ENCODE measurements at places on chromosomes 6 and 20.

DNA sequence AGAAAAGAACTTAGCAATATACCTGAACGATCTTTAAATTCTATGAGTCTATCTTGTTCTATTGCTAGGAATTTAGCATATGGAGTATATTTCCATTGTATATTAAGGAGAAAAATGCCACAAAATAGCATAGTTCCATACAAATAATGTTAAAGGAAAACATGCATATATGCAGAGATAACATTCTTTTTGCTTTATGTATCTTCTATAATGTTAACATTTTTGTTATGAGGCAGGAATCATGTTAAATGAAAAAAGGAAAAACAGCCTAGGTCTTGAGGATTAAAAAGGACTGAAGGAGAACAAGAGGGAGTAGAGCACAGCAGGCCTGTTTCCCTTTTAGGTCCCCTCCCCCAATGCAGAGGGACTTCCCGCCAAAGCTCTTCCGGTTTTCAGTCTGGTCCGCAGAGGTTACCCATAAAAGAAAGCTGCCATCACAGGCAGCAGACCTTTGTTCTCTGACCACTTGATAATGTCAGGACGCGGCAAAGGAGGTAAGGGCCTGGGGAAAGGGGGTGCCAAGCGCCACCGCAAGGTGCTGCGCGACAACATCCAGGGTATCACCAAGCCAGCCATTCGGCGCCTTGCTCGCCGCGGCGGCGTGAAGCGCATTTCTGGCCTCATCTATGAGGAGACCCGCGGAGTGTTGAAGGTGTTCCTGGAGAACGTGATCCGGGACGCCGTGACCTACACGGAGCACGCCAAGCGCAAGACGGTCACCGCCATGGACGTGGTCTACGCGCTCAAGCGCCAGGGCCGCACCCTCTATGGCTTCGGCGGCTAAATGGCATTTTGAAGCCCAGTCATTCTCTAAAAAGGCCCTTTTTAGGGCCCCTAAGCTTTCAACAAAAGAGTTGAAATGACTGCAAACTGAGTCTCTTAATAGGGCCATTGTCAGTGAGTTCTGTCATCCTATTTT is 108.4 kb upstream of the PRSS16 start:
- DNase-seq, result peak; percentile 85

DNA sequence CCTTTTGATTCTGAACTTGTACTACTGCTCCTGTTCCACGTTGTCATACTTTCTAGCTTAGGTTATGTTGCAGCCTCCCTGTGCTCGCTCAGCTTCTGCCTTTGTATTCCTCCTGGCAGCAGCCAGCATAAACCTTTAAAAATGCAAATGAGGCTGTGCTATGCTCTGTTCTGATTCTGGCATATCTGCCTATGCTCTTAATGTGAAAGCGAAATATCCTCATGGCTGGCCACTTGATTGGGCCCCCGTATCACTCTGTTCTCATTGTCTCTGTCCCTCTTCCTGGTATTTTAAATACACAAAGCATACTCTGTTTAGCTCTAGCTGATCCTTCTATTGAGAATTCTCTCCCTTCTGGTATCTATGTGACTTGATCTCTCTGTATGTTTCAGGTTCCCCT is 139.0 kb downstream of the JARID2 start:
- no peak for DNase-seq

- no peak for DNase-seq
Measured at GRCh38 chr20:50043573-50044352, 61.0 kb downstream of the SNAI1 start.

DNA sequence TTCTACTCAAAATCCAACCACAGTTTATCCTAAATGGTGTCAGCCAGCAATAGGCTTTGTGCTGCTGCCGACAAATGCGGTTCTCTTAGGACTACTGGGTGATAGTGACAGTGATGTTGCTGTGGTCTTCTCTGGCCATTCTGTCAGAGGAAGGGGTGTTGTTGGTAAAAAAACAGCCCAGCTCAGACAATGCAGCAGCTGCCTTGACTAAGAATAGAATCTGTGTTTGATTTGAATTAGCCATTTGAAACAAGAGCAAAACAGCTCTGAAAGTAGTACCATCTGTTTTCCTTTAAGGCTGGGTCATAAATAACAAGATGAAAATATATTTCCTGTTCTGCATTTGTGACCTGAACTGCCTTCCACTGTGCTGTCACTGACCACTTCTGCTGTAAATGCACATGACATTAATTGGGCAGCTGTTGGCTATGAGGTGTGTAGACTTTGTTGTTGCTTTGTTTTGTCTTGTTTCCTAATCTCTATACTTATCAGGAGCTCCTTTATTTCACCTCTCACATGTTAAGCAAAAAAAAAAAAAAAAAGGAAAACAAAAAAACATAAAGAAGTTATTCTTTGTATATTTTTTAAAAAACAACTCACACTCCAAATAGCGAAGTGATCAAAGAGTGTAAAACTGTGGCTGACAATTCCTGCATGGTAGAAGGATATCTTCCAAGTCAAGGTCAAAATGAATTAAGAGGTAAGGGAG is 497.8 kb upstream of the ARID1B start:
- peak; percentile 7 for DNase-seq

DNA sequence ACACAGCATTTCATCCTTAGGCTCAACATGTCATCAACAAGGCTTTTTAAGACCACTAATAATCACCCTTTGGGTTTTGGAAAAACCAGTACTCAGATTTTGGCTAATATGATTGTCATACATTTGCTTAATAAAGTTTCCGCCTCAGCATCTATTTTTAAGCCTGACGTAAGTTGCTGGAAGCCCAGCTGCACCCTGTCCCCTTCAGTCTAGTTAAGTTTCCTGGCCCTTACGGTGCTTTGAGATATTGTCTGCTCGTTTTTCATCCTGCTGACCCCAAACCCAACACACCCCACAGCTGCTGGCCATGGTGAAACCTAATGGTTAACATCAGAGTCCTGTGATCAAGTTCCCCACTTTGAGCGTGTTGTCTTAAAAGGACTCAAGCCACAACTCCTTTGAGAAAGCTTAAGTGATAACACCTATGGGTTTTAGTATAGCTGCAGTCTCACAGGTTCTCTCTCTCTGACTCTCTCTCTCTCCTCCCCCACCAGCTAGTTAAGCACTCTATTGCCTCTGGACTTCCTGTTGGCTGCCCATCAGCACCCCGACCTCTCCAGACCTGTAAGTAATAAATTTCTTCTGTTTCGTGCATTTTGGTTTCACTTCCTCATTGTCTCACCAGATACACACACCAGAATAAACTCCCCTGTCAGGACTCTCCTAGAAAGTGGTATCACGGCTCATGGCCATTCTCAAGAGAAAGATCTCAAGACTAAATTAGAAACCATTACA is 802.0 kb downstream of the C6orf118 start:
- DNase-seq, result no peak

- DNase-seq, result no peak
Measured at GRCh38 chr6:56291302-56291917, 44.0 kb upstream of the COL21A1 start.

- DNase-seq, result no peak
Measured at GRCh38 chr20:61440548-61441055, 188.5 kb downstream of the CDH4 start.

DNA sequence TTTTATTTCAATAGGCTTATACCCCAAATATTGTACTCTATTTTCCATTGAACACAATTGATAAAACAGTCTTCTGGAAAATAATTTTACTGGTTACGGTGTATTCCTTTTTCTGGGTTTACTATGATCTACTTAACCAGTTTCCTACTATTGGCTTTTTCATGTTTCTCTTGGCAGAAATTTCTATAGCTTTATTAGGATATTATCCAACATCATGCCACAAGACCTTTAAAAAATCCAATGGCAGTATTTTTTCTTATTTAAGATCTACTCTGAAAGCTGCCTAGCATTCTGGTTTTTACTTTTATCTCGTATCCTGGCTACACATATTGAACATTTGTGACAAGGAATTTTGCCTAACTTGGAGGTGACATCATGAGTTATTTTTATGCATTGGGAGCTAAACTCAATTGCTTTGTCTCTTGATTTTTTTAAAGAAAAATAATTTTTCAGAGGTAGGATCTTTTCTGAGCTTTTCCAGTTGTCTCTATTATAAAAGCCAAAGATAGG is 45.5 kb downstream of the SLC9A8 start:
- DNase-seq, result no peak
